ENCODE measurements at places on chromosomes 13 and 19.

- no peak for DNase-seq
Measured at GRCh38 chr13:37870489-37870845, 895 bp upstream of the TRPC4 start.

DNA sequence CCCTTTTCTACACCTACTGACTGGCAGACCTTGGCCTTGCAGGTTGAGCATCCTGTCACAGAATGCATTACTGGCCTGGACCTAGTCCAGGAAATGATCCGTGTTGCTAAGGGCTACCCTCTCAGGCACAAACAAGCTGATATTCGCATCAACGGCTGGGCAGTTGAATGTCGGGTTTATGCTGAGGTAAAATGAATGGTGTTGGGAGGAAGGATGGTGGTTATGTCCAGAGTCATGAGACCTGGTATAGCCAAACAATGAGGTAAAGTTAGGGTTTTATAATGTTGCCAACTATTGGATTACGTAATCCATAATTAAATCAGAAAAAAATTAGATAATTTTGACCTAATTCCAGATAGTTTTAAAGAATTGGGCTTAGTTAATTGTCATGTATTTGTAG lies 212.5 kb downstream of the PCCA start:
- no peak for DNase-seq

- no peak for DNase-seq
Measured at GRCh38 chr19:57233207-57233606, 2.4 kb downstream of the AURKC start.

DNA sequence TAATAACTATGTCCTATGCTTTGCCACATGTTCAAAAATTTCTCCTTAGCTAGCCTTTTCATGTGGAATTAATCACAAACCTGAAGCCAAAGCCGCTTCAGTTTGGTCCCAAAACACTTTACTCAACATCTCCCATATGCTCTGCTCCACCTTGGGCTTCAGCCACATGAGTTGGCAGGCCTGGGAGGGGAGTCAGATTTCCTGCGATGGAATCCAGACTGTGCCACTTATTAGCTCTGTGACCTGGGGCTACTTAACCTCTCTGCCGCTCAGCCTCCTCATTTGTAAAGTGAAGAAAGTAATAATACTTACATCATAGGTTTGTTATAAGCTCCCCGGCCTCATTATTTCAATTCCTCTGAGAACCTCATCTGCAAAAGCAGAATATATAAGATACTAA lies 272.0 kb downstream of the LMO7 start:
- no peak for DNase-seq

- DNase-seq: no peak
Measured at GRCh38 chr13:112855859-112856258, 113.2 kb upstream of the MCF2L start.

GRCh38 chr13:23899555-23899954 lies 2.3 kb upstream of the C1QTNF9B start:
- peak; percentile 68 for DNase-seq

DNA sequence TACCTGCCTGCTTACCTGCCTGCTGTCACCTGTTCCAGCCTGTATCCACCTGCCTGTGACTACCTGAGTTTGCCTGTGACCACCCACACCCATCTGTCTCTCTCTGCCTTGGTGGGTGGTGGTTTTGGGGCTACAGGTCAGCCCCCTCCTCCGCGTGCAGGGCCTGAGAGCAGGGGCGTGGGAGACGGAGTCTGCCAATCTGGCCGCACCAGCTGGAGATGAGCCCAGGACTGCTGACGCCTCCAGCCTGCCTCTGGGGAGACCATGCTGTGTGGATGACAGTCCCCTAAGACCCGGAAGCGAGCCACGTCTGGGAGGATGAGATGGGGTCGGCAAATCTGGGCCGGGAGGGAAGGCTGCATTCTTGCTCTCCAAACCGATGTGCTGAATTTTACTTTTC lies 15.9 kb upstream of the KCTD15 start:
- DNase-seq: no peak

- DNase-seq: no peak
Measured at GRCh38 chr19:7214324-7215089, 79.7 kb downstream of the INSR start.

GRCh38 chr13:24301911-24302310 lies 7.5 kb upstream of the C1QTNF9 start:
- DNase-seq: no peak

DNA sequence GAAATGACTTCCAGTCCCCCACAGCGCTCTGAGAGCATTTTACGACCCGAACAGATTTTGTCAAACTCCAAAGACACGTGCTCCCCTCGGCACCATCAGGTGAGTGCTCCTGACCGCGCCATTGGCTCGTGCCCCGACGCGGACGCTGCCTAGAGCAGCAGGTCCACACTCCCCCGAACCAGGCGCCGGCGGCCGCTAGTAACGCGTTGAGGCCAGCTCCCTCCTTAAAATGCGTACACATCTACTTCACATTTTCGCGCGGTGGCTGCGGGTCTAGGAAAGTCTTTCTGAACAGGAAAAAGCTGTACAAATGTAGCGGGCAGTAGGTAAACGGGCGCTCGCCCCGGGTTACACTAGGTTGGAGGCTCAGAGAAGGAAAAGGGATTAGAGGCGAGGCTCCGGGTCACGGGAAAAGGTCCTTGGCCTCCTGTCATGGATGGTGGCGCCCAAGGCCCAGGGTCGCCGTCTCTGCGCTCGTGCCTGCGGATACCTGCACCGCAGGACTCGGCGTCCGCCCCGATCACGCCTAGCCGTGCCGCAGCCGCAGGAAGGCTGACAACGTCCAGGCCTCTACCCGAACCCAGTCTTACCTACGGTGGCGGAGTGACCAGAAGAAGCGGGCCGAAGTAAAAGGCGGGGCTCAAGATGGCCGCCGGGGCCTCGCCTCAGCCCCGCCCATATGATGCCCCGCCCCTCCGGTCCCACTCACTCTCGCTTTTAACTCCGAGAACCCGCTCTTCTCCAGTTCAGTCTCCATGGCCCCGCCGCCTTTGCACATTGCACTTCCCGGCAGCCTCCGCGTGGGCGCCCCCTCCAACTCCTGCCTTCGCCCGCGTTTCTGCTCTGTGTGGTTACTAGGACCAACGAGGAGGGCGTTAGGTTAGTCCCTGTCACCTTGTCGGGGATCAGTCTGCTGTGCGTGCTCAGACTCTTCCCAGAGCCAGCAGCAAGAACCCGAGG lies at the start of gene ESD:
TSS of gene ESD (minus strand) at position 647 of the 960 bp plus-strand sequence. CDS start 5,748 bp downstream, outside the sequence.
- DNase-seq: peak; percentile 83

DNA sequence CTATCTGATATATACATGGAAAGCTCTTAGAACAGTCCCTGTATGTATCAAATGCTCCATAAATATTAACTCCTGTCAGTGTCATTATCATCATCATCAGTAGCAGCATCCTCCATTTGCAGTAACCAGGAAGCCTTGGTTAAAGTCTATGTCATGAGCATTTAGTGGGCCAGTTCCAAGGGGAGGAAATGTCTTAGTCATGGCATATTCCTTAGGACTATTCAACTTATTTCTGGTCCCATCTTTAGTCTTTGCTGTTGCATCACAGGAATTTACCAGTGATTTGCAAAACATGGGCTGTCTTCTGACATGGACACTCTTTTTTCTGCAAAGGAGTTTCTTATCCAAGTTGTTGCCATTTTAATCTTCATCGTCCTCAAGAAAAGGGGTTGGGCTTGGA lies 98.4 kb downstream of the WDFY2 start:
- peak; percentile 9 for DNase-seq

DNA sequence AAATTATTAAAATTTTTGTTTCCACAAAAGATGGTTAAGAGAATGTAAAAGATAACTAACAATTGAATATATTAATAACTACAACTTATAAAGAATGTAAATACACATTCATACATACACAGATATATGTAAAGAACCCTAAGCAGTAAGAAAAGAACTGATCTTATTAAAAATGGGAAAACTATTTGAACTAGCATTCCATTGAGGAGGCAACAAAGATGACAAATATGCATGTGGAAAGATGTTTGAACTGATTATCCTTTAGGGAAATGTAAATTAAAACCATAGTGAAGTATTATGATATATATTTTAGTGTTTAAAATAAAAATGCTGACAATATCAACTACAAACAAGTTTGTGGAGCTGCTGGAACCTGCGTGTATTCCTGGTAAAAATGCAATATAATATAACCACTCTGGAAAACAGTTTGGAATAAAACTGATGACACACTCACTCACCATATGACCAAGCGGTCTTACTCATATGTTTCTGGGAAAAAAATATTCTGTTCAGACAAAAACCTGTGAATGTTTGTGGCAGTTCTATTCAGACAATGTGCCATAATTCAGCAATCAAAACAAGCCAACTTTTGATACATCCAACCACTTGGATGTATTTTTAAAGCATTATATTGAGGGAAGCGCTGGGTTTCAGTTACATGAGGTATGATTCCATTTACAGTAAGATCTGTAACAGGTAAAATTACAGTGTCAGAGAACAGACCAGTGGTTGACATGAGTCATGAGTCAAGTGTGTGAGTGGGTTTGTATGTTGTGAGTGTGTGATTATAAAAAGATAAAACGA lies 694.4 kb upstream of the SLITRK5 start:
- no peak for DNase-seq

DNA sequence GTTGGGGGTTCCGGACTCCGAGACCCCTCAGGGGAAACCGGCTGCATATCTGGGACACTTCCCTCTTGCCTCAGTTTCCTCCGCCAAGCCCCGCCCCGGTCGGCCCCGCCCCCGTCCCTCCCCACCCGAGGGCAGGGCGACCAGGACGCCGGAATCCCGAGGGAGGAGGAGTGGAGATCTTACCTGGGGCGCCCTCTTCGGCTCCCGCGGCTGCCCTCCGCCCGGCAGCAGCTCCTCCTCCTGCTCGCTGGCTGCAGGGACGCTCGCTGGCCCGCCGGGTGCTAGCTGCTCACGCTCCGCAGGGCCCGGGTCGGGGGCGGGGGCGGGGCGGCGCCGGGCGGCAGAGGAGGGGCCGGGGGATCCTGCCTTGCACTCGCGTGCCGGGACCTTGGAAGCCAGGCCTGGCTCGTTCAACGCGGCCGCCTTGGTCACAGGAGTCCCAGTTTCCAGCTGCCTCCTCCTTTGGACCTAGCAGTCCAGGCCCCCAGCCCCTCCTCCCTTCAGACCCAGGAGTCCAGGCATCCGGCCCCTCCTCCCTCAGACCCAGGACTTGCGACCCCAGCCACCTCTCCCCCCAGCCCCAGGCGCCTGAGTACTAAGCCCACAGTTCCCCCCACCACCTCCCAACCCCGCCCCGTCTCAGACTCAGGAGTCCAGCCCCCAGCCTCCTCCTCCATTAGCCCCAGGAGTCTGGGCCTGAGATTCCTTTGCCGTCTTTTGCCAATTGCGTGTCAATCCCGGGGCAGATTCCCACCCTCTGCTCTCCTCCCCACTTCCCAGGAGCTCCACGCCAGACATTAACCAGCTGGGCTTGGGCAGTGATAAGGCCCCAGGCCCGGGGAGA lies at the start of gene NTF4:
TSS of gene NTF4 (minus strand) at position 51 of the 844 bp plus-strand sequence. CDS start 2,821 bp downstream, outside the sequence.
- no peak for DNase-seq

GRCh38 chr13:19604306-19604705 lies 29.2 kb upstream of the MPHOSPH8 start:
- DNase-seq: no peak

DNA sequence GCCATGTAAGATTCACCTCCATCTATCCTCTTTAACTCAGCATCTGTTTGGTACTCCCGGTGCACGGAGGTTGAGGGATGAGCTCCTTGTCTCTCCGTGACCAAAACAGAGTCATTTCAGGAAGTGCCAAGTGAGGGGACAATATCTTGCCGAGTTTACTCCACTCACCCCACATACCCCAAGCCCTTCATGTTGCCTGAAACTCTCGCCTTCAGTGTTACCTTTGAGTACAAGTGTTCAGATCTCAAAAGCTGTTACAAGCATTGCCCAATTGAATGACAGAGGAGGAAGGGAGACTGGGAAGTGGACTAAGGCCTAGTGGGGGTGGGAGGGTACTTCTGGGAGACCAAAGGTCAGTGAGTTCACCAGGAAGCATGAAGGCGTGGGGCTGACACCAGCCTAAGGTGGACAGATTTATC lies 6.0 kb upstream of the SIGLEC12 start:
- no peak for DNase-seq

DNA sequence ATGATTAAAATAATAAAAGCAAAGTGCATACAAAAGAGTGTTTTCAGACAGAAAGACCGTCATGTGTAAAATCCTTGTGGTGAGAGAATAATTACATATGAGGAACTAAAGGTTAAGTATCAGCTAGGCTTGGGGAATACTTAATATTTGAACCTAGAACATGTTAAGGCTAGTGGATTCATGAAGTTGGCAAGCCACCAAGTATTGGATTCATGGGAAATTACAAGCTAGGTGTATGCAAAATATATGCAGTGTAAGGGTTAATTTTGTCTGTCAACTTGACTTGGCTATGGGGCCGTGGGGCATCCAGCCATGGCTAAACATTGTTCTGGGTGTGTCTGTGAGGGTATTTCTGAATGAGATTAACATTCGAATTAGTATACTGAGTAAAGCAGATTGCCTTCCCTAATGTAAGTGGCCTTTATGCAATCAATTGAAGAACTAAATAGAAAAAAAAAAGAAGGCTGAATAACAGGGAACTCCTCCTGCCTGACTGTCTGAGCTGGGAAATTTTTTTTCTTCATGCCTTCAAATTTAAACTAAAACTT lies 533.5 kb upstream of the KLF12 start:
- no peak for DNase-seq

GRCh38 chr13:46663206-46664037 lies 110.5 kb downstream of the LRCH1 start:
- peak; percentile 72 for DNase-seq

- peak; percentile 22 for DNase-seq
Measured at GRCh38 chr13:51590971-51591627, 6.8 kb downstream of the WDFY2 start.

GRCh38 chr19:11446652-11447301 lies 11.3 kb downstream of the PRKCSH start:
- DNase-seq: peak; percentile 29

- no peak for DNase-seq
Measured at GRCh38 chr13:84447640-84447978, 565.3 kb upstream of the SLITRK1 start.

DNA sequence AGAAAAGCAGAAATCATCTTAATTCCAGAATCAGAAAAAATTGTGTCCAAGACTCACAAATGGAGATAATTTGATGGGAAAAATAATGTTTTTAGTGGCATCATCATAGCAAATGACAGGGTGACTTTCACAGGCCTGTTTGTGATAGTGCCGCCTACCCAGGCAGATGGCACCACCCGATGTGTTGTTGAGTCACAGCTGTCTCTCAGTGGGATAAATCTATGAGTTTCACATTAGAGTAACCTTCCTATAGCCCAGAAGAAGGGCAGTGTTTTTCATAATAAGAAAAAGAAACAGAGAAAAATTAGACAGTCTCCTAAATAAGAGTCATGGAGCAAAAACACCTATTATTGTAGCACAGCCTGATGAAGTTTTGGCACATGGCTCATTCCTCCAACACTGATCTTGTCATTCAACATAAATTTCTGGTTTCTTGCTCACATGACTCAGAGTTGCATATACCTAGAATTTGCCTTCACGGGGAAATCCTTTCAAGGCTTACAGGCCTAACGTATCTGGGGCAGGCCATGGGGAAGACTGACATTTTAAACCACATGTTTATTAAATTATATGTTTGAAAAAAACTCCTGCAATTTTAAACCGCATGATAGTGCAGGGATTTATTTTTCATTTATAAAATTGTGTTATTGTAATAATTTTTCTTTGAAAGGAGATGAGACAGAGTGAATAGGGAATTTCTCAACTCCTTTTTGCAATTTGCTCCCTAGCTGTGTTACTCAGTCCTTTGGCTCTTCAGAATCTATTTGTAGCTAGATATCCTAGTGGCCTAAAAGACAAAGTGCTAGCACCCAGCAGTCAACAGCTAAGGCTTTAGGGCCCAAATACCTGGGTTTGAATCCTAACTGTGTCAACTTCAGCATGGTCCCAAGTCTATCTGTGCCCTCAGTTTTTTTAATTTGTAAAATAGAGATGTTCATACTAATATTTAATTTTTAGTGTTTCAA lies 393.7 kb downstream of the NDFIP2 start:
- no peak for DNase-seq

Measured in kidney capillary endothelial cell (primary cell).